ENCODE measurements at places on chromosomes 3 and 15. TPM values are rescaled to one million over a fixed set of nuclear protein-coding genes. Genes with fewer than 3 reads are reported as not detected.

DNA sequence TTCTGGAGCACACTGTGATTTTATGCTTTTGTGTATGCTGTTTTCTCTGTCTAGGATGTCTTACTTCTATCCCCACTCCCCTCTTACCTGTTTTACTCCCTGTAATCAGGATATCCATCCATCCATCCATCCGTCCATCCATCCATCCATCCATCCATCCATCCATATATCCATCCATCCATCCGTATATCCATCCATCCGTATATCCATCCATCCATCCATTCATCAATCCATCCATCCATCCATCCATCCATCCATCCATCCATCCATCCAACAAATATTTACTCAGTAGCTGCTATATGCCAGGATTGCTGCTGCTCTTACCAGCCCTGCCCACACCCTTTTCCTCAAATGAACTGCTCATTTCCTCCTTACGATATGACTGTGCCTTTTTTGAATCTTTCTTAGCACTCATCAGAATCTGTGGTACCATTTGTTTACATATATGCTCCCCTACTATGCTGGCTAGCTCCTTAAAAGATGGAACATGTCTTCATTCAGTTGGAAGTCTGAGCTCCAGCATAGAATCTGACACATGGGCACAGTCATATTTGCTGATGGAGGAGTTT, 35.2 kb downstream of the USP13 start:
- no peaks in the 10 kb centered on the region for H3K27me3 ChIP-seq
- DNase-seq: peak; percentile 3
- H3K4me1 ChIP-seq: no peaks in the 10 kb centered on the region
- no peak overlapping the region for H3K27ac ChIP-seq

DNA sequence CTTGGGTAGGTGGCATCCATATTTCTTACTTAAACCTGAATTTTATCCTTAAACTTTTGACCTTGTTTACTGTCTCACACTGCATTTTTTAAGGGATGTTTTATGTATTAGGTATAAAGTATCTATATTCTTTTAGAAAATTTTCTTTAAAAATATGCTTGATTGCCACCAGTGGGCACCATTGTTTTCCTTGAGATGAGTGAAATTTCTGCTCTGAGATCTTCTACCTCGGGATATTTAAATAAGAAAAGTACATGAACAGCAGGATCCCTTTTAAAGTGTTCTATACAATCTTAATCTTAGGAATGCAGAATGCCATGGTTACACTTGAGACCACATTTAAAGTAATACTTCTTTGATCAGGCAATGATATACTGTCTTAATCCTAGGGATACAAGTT, 108.7 kb downstream of the SLMAP start:
- H3K4me3 ChIP-seq: no peak overlapping the region
- no peak for DNase-seq
- H3K4me1 ChIP-seq: no peaks in the 10 kb centered on the region

DNA sequence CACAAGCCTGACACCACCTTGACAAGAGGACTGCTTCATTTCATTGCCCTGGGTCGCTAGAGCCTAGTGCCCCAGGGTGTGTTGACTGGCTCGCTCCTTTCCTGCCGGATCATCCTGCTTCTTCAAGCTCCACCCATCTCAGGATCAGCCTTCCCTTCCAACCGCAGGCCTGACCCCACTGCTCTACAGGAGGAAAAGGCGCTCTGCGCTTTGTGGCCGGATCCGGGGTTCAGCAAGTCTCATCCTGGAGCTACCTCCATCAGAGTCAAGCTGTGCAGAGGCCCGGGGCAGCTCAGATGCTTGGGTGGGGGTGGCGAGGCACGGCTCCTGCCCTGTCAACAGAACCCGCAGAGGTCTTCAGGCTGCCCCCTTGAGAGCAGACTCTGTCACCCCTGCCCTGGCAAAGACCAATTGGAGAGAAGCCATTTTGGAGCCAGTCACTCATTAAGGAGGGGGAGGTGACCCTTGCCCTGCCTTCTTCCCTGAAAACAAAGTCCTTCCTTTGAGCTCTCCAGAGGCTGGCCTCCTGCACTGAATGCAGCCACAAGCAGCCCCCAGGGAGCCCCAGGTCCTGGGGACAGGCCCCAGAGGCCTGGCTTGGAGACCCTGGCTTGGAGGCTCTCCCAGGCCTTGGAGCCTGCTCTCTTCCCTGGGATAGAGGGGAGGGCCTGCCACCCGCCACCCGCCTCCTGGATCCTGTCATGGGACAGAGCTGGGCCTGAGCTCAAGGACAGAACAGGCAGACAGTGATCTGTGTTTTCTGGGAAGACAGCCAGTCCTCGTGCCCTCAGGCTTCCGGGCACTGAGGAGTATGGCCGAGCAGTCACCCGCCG, 80.3 kb downstream of the CPN2 start:
- peak overlapping the region; percentile 37 for H3K27ac ChIP-seq
- no peak overlapping the region for H3K4me3 ChIP-seq
- H3K36me3 ChIP-seq: no peaks in the 10 kb centered on the region
- H3K27me3 ChIP-seq: no peaks in the 10 kb centered on the region
- peak; percentile 70 for DNase-seq
- H3K4me1 ChIP-seq: peaks cover 7% of the 10 kb centered on the region

- H3K4me3 ChIP-seq: no peak overlapping the region
- H3K27me3 ChIP-seq: no peaks in the 10 kb centered on the region
- no peaks in the 10 kb centered on the region for H3K36me3 ChIP-seq
- DNase-seq: no peak
Measured at GRCh38 chr15:94670438-94671034, 439.2 kb downstream of the MCTP2 start.

- no peaks in the 10 kb centered on the region for H3K27me3 ChIP-seq
- H3K4me3 ChIP-seq: no peak overlapping the region
- H3K27ac ChIP-seq: no peak overlapping the region
Measured at GRCh38 chr3:130316169-130316568, 29.3 kb upstream of the COL6A5 start.

DNA sequence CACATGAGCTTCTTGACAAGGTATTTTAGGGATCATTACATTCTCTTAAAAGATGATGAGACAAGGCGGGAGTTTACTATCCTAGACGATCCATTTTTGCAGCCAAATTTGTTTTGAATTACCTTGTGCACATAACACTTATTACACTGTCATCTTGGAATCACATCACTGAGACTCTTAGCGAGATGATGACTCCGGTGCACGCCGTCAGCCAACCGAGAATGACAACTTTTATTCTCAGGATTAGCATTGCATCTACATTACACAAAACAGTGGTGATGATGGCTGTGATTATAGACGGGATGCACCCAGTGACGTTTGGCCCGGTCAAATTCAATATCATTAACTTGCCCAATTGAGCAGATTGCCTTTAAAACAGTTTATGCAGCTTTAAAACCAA, 216.1 kb downstream of the PDZRN3 start:
- peaks cover 9% of the 10 kb centered on the region for H3K4me1 ChIP-seq
- no peak for DNase-seq
- no peaks in the 10 kb centered on the region for H3K27me3 ChIP-seq

DNA sequence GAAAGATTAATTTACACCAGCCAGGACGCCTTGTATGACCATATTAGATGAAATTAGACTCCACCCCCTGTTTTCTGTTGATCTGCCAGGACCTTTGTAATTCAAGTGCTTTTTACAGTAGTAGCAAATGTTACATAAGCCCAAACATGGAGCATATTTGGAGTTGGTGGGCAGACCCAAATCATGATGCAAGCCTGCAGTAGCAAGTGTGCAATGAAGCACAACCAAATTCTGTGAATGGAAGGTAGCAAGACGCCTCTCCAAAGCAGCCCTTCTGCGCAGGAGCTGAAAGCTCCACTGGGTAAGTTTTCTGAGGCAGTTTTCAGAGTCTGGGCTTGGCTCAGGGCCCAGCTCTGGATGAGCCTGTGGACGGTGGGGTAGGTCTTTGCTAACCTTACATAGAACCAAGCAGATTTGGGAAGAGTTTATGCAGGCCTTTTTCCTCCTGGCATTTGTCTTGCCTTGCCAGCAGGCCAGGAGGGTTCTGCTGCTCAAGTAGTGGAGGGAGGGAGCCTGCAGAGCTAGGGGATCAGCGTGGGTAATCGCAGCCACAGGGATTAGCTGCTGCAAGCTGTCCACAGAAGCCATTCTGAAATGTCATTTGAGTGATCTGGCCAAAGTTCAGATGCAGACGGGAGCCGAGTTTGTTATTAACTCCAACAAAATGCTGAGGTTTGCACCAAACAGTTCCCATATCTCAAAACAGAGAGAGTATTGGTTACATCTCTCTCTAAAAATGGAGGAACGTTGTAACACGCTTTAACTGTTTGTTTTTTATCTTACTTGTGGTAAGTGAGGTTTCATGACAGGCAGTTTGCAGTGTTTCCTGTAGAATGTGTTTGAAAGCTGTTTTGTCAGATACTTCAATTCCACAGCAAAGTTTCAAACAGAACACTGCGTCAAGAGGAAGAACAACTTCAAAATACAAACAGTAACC, 55.4 kb downstream of the PSMD6 start:
- peak overlapping the region; percentile 13 for H3K27ac ChIP-seq
- H3K36me3 ChIP-seq: no peaks in the 10 kb centered on the region
- peak overlapping the region; percentile 1 for H3K4me3 ChIP-seq
- no peaks in the 10 kb centered on the region for H3K27me3 ChIP-seq
- no peak for DNase-seq

DNA sequence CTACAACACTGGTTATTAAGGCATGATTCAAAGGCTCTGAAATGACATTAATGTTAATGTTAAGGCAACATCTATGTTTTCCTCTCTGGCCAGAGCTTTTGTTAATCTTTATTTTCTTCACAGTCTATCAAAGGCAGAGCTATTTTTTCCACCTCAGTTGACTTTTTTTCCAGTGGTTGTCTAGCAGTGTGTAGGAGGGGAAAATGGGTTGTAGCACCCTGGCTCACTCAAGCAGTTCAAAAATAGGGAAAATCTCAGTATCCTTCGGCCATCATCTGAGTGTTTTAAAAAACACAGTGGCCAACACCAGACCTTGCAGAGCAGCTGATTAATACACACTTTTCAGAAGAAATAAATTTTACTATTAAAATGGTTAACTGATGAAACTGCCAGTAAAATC, 21.4 kb downstream of the CBLB start:
- peaks cover 9% of the 10 kb centered on the region for H3K4me1 ChIP-seq
- no peaks in the 10 kb centered on the region for H3K36me3 ChIP-seq
- DNase-seq: no peak
- no peak overlapping the region for H3K4me3 ChIP-seq

- H3K27ac ChIP-seq: peak overlapping the region; percentile 9
- no peak overlapping the region for H3K4me3 ChIP-seq
- peaks cover 4% of the 10 kb centered on the region for H3K4me1 ChIP-seq
- H3K36me3 ChIP-seq: peaks cover 32% of the 10 kb centered on the region
Measured at GRCh38 chr15:57253500-57253899, 122.8 kb upstream of the CGNL1 start.

DNA sequence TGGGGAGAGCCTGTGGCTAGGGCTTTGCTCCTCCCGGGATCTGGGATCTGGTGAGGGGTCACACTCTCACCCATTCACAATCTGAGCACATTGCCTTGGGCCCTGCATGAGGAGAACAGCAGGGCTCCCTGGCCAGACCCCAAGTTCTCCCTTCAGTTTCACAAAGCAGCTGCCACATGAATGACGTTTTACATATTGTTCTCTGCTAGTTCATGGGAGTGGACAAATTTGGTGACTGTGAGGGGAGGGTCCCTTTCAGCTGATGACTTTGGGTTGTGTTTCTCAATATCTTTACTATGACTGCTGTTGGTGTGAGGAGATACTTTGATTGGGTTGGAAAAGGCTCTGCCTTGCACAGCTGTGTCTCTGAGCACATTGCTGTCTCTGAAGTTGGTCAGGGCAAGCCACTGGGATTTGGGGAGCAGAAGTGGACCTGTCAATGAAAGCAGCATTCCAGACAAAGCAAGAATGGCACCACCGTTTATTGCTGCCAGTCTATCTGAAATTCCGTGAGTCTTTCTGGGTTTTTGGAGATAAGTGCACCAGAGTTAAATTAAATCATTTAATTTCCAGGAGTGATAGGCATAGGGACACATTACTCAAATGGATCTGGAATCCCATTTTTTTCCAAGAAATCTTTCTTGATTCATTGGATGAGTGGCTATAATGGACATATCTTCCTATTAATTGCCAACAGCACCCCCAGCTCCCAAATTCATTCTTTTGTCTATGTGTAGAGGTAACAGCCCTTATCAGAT, 10.3 kb downstream of the TIMP4 start:
- no peaks in the 10 kb centered on the region for H3K36me3 ChIP-seq
- no peaks in the 10 kb centered on the region for H3K4me1 ChIP-seq
- DNase-seq: no peak
- no peaks in the 10 kb centered on the region for H3K27me3 ChIP-seq

- no peaks in the 10 kb centered on the region for H3K27me3 ChIP-seq
- no peak overlapping the region for H3K27ac ChIP-seq
- DNase-seq: no peak
- no peak overlapping the region for H3K4me3 ChIP-seq
Measured at GRCh38 chr3:45632956-45633355, 38.4 kb downstream of the LIMD1 start.

DNA sequence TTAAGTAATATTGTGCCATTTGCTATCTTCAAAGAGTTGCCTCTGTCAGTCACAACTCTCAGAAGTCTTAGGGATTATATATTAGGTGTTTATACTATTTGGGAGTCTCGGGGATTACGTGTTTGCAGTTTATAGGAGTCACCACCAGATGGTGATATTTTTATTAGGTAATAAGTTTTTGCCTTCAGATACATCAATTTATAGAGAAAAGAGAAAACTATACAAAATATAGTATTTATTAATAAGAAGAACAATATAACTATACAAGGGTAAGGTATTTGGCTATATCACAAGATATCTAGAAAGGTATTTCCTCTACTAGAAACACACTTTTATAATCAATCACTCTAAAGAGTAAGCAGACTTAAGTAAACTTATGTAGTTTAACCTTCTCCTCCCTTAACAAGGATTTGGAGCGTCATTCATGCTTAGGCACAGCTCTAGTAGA, 10.7 kb upstream of the DHX36 start:
- H3K4me1 ChIP-seq: peaks cover 6% of the 10 kb centered on the region
- H3K36me3 ChIP-seq: no peaks in the 10 kb centered on the region
- H3K27me3 ChIP-seq: peaks cover 35% of the 10 kb centered on the region
- no peak for DNase-seq
- no peak overlapping the region for H3K4me3 ChIP-seq
- no peak overlapping the region for H3K27ac ChIP-seq

GRCh38 chr3:112813723-112814171, 32.9 kb downstream of the CD200R1L start:
- H3K4me1 ChIP-seq: peaks cover 7% of the 10 kb centered on the region
- no peak overlapping the region for H3K4me3 ChIP-seq
- H3K36me3 ChIP-seq: no peaks in the 10 kb centered on the region
- H3K27ac ChIP-seq: no peak overlapping the region

GRCh38 chr15:56342653-56343052, 22.6 kb upstream of the TEX9 start:
- peak overlapping the region; percentile 76 for H3K27ac ChIP-seq
- H3K4me1 ChIP-seq: no peaks in the 10 kb centered on the region
- H3K4me3 ChIP-seq: no peak overlapping the region
- no peaks in the 10 kb centered on the region for H3K36me3 ChIP-seq

GRCh38 chr3:114126461-114126860, 52.4 kb downstream of the DRD3 start:
- no peak for DNase-seq
- H3K27ac ChIP-seq: no peak overlapping the region
- no peaks in the 10 kb centered on the region for H3K36me3 ChIP-seq
- H3K4me1 ChIP-seq: no peaks in the 10 kb centered on the region

TGM5 gene
- not detected for total RNA-seq

PCSK6 gene
- total RNA-seq: 9.8 TPM

STAB1 gene
- total RNA-seq: 0.32 TPM

GHSR gene
- total RNA-seq: not detected

MYO5C gene
- 19.1 TPM for total RNA-seq

PLA2G4B gene
- 10.6 TPM for total RNA-seq

DPPA2 gene
- 1.6 TPM for total RNA-seq

CCR8 gene
- total RNA-seq: not detected

BCL2A1 gene
- not detected for total RNA-seq

GALNT15 gene
- total RNA-seq: not detected

Data from endodermal cell (in vitro differentiated cells).